ENCODE measurements at places on chromosomes 12 and 14.

DNA sequence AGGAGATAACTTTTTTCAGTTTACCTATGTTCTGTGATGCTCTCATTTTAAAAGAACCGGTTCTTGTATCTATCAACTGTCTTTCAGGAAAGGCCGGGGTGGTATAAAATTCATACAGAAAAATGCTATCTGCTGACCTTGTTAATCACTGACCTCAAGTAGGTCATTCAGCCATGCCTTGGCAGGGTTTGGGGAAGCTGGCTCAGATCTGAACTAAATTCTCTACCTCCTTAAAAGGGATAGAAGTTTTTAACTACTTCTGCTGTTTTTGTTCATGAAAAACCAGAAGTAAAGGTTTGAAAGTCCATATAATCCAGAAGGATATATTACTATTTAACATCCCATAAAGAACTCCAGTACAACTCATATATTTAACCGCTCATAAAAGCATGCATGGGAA lies 10.1 kb downstream of the MYRFL start:
- DNase-seq = no peak

- DNase-seq = peak; percentile 94
These were observed 117.1 kb downstream of the HMGA2 start for GRCh38 chr12:65941388-65941787.

GRCh38 chr12:83349907-83350611 lies 663.4 kb downstream of the TMTC2 start:
- DNase-seq = no peak

DNA sequence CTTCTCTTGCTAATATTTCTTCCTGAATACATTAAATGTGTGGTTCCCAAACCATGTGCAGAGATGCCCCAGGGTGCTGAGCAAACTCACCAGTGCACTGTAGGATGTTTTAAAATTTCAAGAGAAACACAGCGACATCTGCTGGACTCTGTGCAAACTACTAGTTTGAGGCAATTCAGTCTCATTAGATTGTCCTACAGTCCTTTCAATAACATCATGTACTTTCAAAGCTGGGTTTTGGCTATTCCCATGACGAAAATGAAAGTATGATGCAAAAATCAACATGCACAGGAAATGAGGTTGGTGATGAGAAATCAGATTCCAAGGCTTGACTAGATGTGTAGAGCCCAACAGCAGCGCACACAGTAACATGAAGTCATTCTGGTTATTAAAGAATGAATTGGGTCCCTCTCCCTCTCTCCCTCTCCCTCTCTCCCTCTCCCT lies 66.3 kb downstream of the CLIP1 start:
- DNase-seq = peak; percentile 65

DNA sequence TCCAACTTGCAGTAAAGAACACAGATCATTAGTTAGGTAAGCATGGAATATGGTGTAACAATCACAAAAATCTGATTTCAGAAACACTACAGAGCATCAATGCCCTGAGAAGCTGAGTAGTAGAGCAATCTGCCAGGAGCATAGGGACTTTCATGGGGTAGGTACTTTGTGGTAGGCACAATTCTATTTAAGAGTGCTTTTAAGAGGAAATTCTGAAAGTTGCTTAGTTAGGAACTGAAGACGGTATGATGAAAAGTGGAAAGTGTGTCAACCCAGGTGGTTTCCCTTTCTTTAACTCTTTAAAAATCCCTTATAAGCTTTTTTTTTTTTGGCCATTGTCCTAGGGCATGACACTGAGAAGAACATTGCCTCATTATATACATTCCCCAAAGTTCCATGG lies 535.7 kb upstream of the FBXO33 start:
- DNase-seq = no peak

- DNase-seq = no peak
These were observed 138.6 kb downstream of the RPS29 start for GRCh38 chr14:49447540-49448107.

GRCh38 chr12:19988459-19988873 lies 379.9 kb upstream of the PDE3A start:
- peak; percentile 42 for DNase-seq

GRCh38 chr12:27900920-27901879 lies 71.3 kb downstream of the PTHLH start:
- no peak for DNase-seq

DNA sequence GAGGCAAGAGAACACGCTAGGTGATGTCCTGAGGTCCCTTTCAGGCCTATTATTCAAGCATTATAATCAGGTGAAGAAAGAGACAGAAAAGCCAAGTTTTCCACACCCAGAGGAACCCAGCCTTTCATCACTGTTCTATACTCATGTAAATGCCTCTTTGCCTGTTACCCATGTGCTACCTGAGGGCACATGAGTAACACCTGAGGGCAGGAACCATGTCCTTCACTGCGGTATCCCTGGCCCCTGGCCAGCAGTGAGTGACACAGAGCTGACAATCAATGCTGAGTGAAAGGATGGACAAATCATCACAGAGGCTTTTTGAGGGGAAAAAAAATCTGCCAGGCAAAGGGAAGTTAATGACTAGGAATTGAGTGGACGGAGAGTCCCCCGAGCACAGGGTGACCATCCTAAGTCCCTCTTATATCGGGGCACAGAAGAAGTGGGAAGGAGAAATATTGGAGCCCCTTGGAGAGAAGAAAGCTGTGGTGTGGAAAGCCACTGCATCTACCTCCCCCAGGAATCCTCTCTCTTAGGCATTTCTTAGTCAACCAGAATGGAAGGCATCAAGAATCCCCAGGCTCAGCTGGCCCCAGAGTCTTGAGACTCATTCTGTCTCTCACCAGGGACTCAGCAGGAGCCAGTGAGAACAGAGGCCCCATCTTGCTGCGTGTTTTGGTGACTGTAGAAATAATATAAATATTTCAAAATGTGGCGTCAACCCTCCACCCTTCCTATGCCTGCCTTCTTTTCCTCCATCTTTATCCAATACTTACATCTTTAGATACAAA lies 212.9 kb downstream of the DPF3 start:
- DNase-seq = peak; percentile 38

DNA sequence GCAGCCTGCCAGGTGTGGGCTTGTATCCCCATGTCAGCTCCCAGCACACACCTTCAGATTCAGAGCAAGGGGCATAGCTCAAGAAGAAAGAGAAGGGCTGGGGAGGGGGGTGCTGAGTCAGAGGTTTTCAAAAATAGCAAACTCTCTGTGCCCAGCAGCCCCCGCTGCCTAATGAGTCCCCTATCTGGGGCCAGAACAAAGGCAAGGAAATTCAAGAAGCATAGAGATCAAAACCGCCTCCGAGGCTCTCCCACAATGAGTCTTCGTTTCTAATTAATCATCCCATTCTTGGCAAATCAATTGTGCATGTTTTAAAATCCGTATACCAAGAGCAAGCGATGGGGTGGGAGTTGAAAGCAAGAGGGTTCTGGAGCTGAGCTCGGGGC lies 19.5 kb upstream of the CMKLR1 start:
- peak; percentile 25 for DNase-seq

DNA sequence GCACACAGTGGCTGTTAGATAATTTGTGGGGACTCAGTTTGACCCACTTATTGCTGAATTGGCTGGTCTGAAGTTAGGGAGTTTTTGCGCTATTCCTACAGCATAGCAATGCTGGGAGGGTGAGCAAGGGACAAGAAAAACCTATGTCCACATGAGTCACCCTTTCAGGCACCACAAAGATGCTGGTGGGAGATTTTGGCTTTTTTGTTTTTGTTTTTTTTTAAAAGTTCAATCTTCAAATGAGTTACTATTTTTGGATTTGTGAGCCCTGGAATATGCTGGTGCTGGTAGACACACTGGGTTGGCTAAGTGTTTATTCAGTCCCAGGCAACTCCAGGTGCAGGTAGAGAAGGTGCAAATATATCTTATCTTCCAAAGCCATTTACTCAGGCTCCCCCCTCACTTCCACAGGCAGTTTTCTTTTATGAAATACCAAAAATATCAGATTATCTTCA lies 143.4 kb downstream of the BTG1 start:
- peak; percentile 9 for DNase-seq

DNA sequence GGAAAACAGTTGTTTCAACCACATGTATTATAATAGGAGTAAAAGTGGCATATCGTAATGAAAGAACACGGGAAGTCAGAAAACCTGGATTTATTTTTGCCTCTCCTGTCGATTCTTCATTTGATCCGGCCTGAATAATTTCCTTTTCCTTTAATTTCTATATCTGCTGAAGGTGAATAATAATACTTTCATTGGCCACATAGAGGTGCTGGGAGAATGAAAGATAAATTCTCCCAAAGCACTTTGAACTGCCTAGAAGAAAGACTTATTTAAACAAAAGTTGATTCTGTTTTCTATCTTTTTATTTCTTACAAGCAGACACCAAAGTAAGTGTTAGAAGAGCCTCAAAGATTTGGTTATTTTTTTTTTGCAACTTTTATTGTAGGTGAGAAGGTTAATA lies 339.1 kb downstream of the RAD51B start:
- no peak for DNase-seq

- no peak for DNase-seq
These were observed 446.4 kb downstream of the EGLN3 start for GRCh38 chr14:33504246-33505099.

DNA sequence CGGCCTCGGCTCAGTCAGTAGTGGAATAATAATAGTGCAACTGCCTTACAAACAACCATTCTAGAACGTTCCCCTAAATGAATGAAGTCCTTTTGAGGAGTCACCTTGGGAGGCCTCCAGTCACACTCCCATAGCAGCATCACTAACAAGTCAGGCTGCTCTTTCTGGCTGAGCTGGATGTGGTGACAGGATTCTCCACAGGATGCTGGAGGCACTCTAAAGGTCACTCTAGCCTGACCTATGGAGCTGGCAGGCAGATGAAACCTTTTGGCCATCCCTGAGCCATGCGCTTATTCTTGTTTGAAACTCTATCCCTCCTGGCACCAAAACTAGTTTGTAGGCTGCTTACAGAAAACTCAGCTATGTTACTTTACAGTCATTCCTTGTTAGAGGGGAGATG lies 17.9 kb upstream of the TFCP2 start:
- DNase-seq = no peak

GRCh38 chr14:99156090-99156425 lies 115.9 kb downstream of the BCL11B start:
- DNase-seq = no peak

- DNase-seq = no peak
These were observed 87.7 kb downstream of the PELI2 start for GRCh38 chr14:56205881-56206280.

DNA sequence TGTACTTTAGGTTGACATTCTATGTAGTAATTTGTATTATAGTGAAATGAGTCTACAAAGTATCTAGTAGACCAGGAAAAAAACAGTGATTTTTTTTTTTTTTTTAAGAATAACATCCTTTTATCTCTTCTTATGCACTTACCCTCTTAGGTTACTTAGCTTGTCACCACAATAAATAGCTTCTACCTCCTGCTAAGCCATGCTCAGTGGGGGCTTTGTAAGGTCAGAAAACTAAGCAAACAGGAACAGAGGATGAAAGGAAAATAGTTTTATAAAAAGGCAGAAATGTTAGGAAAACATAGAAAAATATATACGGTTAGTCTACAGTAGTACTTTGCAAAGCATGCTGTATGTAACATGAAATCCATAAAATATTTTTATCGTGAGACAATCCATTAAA lies 385.3 kb upstream of the ATXN7L3B start:
- DNase-seq = no peak

GRCh38 chr12:105740369-105740768 lies 398.4 kb downstream of the NUAK1 start:
- DNase-seq = no peak
